ENCODE measurements at places on chromosomes 13 and 19.

- no peak for DNase-seq
Measured at GRCh38 chr19:36423925-36424324, 5.5 kb upstream of the ZFP82 start.

GRCh38 chr13:80339563-80339911 is 1.4 kb downstream of the SPRY2 start:
- no peak for DNase-seq

GRCh38 chr13:28586439-28587173 is 72.3 kb upstream of the POMP start:
- DNase-seq, result no peak

- DNase-seq, result peak; percentile 94
Measured at GRCh38 chr13:38979891-38980749, 10.5 kb downstream of the STOML3 start.

DNA sequence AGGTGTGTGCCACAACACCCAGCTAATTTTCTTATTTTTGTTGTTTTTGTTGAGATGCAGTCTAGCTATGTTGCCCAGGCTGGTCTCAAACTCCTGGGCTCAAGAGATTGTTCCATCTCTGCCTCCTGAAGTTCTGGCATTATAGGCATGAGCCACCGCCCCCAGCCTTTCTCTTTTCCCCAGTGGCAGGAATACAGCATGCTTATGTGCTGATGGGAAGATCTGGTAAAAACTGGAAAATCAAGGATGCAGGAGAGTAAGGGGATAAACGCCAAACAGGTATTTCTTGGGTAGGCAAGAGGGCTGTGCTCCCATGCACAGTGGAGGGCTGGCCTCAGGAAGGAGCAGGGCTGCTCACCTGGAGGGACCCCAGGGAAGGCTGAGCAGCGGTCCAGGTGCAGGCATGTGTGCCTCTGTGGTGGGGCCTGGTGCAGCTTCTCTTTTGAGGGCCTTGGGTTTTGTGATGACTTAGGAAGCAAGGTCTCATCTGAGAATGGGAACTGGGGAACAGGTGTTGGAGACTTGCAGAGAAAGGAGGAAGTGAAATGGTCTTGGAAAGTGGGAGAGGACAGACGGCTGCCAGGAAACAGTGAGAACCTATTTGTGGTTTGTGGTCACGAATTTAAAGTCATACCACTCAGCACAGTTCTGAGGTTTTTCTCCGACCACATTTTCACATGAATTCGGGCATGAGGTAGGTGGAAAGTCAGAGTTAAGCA is 106.5 kb downstream of the TEX26 start:
- no peak for DNase-seq

- DNase-seq, result no peak
Measured at GRCh38 chr13:73075954-73076353, 17.1 kb downstream of the KLF5 start.

GRCh38 chr19:17499648-17500446 is 11.6 kb upstream of the PGLS start:
- no peak for DNase-seq

DNA sequence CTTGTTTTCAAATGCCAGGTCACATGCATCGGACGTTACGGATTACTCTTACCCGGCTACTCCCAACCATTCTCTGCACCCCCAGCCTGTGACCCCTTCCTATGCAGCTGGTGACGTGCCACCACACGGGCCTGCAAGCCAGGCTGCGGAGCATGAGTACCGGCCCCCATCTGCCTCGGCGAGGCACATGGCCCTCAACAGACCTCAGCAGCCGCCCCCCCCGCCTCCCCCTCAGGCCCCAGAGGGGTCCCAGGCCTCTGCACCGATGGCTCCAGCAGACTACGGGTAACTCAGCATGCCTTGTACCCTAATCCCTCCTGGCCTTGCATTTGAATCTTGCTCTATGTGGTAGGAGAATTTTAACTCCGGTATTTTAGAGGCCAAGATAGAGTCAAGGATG is 79.5 kb downstream of the GPR12 start:
- no peak for DNase-seq

DNA sequence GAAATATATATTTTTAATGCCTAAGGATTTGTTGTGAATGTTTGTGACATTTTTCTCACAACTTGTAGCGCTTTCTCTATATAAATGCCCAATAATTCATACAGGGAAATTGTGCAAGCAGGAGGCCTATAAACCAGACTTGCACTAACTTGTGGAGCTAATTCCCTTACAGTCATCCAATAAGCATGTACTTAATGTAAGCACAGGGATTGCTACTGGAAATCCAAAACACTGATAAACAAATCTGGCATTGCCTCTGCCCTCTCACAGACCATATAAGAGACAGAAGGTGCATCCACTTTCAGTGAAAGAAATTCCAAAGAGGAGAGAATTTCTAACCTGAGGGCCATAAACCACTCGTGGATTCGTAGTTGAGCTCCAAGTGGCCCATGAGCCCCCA is 518.8 kb downstream of the MYO16 start:
- DNase-seq, result no peak

DNA sequence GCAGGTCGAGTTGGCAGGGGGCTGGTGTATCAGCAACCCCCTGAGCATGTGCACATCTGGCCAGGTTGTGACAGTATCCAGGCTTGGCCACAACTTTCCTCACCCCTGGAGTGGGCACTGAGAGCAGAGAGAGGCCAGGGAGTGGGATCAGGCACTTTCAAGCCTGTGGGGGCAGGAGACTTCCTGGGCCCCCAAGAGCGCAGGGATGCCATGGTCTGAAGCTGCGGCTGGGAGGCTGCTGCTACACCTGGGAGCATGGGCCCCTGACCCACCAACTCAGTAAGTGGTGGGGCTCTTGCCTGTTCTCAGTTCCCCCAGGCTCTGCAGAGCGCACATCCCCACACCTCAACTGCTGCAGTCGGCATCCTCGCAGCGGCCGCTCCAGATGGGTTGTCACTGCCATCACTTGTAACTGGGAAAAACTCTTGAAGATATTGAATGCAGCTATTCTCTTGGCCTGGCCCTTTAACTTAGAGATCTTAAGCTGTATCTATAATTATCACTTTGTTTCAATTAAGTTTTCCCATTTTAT is 245.4 kb upstream of the SLITRK1 start:
- DNase-seq, result no peak

- DNase-seq, result no peak
Measured at GRCh38 chr19:6249296-6249695, 30.5 kb downstream of the MLLT1 start.

DNA sequence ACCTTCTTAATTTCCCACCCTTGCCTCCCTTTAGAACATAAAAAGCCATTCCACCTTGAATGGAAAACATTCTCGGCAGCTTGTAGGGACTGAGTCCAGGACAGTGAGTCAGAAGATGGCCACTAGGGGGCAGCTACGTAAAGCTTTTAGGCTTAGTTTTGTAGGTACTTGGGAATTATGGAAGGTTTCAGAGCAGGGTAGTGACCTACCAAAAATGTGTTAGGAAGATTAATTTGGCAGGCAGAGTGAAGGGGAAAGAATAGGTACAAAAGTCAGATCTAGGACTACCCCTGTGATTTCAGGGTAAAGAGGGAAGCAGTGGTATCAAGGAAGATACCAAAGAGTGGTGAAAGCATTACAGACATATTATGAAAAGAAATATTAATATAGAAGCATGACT is 198.4 kb downstream of the NDFIP2 start:
- DNase-seq, result peak; percentile 71

DNA sequence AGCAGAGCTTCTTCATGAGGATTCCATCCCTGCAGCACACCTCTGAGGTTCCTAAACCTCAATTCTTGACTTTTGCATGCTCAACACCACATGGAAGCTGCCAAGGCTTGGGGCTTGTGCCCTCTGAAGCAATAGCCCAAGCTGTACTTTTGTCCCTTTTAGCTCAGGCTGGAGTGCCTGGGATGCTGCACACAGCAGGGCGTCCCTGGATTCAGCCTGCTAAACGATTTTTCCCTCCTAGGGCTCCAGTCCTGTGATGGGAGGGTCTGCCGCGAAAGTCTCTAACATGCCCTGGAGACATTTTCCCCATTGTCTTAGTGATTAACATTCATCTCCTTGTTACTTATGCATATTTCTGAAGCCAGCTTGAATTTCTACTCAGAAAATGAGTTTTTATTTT is 98.3 kb downstream of the SLITRK5 start:
- no peak for DNase-seq

GRCh38 chr13:51618626-51619025 is 34.4 kb downstream of the WDFY2 start:
- DNase-seq, result peak; percentile 13

Data from COR-L47 (cell line).